NCI-H1694 (cell line): ENCODE measurements at places on chromosomes 11 and 22.

DNA sequence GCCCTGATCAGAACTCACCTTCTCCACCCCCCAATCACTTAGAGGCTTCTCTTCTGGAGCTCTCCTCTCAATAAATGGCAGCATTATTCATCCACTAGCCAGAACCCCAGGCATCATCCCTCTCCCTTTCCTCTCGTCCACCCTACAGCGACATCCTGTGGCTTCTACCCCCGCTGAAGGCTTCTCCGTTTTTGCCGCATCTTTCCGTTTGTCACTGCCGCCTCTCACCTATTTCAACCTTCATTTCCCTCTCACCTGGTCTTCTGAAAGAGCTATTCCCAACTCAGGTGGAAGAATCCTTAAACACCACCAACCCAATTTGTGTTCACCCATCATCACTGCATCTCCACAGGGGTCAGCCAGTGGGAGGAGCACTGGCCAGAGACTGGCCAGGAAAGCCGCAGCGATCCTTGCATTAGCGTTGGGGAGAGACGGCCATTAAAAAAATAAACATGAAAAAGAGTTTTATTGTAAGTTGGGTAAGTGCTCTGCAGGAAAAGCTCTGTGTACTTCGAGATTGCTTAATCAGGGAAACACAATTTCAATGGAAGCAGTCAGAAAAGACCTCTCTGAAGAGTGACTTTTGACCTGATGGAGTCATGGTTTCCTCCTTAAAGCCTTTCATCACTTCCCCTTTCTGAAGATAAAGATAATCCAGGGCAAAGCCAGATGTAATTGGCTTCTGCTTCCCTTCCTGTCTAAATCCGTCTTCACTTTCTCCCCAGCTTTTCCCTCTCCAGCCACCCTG lies 36.7 kb downstream of the SPATA19 start:
- no peak for DNase-seq

DNA sequence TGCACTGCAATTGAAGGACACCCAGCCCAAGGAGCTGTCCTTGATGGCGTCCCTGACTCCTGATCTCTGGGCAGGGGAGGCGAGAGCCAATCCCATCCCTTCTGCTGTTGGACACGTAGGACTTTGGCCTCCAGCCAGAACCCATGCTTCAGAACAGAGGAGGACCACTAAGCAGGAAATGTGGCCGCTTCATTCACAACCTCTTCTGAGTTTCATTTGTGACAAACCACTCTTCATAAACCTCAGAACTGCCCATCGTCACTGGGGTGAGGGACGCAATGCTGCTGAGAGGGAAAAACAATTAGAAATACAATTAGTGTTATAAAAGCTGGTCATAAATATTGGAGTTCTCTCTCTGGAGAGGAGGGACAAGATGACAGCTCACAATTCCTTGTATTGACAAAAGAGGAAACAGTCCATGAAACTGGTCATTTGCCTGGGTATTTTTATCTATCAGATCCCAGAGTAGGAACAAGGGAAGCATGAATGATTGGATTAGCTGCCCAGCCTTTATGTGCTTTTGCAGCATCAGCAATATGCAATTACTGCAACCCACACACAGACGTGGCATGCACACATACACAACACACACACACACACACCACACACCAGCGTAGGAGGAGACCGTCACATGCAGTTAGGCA lies 216.5 kb upstream of the CADM1 start:
- no peak for DNase-seq

- DNase-seq: no peak
Measured at GRCh38 chr11:43868852-43869567, 11.6 kb upstream of the ALKBH3 start.

DNA sequence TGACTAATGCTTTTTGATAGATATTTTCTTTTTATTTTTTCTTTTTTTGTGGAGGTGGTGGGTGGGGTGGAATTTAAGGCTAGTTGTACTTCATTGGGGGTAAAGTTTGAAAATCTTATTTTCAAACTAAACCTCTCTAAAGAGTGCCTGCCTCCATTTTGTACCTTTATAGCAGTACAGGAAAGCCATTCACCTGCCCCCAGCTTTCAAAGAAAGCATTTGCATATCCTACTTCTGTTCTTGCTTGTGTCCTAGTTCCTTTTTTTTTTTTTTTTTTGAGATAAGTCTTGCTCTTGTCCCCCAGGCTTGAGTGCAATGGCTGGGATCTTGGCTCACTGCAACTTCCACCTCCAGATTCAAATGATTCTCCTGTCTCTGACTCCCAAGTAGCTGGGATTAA lies 766.2 kb upstream of the LRRC4C start:
- DNase-seq: no peak

GRCh38 chr11:60914633-60915247 lies 782 bp downstream of the TMEM109 start:
- DNase-seq: no peak

DNA sequence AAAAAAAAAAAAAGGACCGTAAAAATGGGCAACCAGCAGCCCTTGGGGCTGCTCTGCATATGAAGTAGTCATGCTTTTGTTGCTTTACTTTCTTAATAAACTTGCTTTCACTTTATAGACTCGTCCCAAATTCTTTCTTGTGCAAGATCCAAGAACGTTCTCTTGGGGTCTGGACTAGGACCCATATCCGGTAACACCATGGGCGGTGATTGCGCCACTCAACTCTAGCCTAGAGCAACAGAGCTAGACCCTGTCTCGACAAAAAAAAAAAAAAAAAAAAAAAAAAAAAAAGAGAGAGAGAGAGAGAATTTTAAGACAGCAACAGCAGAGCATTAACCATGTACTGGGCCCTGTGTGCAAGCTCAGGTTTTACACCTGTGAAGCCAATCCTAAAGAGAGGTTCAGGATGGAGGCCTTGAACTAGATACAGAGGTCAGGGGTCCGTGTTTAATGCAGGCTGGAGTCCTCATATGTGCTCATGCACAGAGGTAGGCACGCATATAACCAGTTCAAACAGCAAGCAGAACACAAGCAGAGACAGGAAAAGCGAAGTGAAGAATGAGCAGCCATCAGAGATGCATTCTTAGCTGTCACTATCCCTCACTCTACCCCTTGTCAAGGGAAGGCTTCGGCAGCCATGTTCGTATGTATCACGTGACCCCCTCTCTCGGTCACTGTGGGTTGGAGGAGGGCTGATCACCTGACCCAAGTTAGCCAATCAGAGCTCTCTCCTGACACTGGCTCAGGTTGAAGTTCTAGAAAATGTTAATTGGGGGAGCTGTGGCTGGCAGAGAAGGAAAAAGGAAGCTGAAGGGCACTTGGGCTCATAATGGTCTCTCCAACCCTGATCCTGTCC lies 16.7 kb upstream of the SYT12 start:
- no peak for DNase-seq

- no peak for DNase-seq
Measured at GRCh38 chr11:119594639-119595249, 134.3 kb downstream of the NECTIN1 start.

DNA sequence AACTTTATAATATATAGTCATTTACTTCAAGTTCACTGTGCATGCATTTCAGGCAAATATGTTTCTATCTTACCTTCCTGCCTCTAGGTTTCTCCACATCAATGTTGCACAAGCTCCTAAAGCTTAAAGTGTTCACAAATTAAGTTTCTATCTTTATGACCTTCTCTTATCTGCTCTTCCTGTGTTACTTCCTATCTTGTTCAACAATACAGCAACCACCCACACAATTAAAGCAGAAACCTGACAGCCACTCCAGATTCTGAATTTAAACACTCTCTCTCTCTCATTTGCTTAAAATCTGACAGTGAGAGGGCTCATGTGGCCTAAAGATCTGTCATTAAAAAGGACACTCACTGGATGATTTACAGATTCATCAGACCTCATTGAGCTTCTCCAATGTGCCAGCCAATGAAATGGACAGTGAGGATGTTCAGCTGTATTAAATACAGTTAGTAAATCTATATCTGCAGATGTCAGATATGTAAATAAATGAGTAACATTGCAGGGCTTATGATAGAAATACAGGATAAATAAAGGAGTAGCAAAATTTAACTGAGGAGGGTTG lies 10.9 kb downstream of the PDGFD start:
- no peak for DNase-seq
